ENCODE measurements at places on chromosomes 2 and 18.
A peak's percentile ranks its signal among the peaks of the same experiment; 100 is the strongest.

DNA sequence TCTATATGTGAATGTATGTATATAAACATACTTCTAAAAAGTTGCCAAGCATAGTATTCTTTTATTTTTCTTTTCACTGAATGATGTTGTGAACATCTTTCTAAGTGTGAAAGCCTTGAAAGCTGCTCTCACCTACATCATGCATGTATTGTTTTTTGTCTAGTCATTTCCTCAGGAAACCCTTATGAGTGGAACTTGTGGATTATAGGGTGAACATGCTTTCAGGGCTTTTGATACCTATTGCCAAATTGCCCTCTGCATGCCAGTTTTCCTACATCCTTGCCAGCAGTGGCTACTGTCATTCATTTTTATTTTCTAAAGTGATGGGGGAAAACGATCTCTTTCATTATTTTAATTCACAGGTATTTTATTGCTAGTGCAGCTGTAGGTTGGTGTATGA is 78.3 kb downstream of the ADAM23 start:
- no peak for DNase-seq

- no peak for DNase-seq
These were observed 265.7 kb downstream of the TWIST2 start for GRCh38 chr2:239113615-239114014.

- peak; percentile 47 for DNase-seq
These were observed 38.4 kb downstream of the EPAS1 start for GRCh38 chr2:46335391-46336282.

GRCh38 chr18:45962461-45962860 is 4.7 kb downstream of the EPG5 start:
- peak; percentile 73 for DNase-seq

GRCh38 chr2:95669441-95669991 is 77.7 kb downstream of the TRIM43 start:
- no peak for DNase-seq

DNA sequence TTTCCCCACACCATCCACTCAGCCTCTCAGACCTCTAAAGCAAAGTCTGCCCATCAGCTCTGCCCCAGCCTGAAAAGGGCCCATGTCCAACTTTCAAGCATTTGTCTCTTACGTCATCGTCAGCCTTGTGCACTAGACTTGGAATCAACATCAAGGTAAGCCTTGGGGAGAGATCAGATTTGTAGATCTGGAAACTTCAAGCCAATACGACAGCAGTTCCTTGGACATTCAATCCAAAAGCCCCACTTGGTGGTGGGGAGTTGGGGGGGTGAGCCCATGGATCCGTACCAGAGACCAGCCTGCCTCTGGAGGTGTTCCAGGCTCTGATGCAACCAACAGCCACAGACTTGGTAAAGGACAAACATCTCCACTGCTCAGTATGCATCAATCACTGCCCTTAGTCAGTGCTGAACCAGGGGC is 206.8 kb upstream of the MEIS1 start:
- no peak for DNase-seq

DNA sequence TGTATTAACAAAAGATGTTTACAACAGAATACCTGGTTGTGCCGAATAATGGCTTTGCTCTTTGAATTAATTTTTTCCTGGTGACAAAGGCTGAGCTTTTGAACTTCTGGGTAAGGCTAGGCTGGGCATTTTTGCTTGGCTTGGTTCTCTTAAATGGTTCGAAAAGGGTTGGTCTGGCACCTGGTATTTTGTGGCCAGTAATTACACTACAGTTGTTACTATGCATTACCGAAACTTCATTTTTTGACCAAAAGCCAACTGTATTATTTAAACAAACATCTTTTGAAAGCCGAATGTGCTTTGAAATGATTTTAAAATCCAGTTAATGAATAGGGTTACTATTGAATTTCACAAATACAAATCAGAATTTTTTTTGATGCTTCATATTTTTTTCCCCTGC is 19.4 kb upstream of the NFE2L2 start:
- no peak for DNase-seq

DNA sequence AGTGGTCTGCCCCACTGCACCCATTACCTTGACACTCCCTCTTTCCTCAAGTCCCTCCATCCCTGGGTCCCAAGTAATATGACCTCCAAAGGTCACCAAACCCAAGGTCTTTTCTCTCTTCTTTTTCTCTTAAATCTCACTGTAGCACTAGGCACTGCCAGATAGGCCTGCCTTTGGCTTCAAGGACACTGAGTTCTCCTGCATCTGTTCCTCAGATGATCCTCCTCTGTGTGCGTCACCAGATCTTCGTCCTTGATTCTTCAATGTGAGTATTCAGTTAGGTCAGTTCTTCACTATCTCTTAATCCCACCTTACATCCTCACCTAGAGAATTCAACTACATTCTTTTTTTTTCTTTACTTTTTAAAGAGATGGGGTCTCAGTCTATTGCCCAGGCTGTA is 249.2 kb downstream of the NBAS start:
- no peak for DNase-seq

GRCh38 chr2:71721669-71722068 is 268.3 kb downstream of the DYSF start:
- DNase-seq, result no peak

DNA sequence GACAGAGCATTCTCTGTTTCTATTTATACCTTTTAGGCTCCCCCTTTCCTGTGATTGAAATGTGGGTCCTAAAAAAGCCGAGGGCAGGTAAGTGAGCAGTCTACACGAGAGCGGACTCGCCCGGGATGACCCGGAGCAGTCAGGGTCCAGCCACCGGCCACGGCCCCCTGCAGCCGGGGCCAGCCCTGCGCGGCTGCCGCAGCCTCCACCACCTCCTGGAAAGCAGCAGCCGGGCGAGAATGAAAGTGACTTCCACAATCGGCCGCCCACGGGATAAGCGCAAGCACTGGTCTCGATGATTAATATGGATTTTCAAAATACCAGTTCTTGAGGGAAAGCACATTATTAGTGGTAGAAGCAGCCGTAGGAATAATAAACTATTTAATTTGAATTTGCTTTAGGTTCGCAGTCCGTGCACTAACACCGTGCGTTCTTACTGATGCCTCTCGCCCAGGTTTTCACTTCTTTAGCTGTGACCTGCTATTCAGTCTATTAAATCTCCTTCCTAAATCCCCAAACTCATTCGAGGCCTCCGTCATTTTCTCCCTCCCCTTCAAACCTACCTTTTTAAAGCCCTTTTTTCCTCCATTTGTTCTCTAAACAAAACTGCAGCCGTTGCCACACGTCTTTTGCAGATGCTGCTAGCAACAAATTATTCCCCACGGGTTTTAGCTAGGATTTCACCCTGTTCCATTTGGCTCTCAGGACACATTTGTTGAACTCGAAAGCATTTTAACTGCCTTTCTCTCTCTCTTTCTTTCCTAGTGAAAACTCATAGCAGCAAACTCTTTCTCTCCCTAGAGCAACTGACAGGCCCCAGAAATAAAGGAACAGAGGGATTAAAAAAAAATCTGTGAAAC is 1015.1 kb upstream of the PIK3C3 start:
- no peak for DNase-seq

GRCh38 chr2:59886759-59887158 is 666.7 kb downstream of the BCL11A start:
- DNase-seq, result no peak
